ENCODE measurements at places on chromosomes 7 and 10.

DNA sequence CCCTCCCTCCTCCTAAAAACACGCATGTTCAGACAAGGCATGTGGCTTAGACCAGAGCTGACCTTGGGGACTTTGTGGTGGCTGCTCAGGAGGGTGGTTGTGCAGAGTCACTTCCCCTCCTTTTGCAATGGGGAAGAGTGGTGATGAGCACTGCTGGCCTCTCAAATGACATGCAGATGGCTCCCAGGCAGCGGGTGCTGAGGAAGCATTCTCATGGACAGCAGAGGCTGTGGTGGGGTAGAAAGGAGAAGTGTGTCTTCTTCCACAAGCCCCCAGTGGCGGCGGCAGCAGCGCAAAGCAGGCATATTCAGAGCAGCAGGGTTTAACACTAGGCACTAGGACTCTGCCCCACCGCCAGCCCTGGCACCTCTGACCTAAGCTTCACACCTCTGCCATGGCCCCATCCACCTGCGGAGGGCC, 105.9 kb upstream of the ANLN start:
- DNase-seq, result no peak

- no peak for DNase-seq
These were observed 62.6 kb upstream of the PLPP4 start for GRCh38 chr10:120394446-120394845.

GRCh38 chr10:57657164-57657765, 610.4 kb downstream of the IPMK start:
- DNase-seq, result peak; percentile 55

- DNase-seq, result no peak
These were observed 136.7 kb downstream of the NEBL start for GRCh38 chr10:20760460-20760859.

DNA sequence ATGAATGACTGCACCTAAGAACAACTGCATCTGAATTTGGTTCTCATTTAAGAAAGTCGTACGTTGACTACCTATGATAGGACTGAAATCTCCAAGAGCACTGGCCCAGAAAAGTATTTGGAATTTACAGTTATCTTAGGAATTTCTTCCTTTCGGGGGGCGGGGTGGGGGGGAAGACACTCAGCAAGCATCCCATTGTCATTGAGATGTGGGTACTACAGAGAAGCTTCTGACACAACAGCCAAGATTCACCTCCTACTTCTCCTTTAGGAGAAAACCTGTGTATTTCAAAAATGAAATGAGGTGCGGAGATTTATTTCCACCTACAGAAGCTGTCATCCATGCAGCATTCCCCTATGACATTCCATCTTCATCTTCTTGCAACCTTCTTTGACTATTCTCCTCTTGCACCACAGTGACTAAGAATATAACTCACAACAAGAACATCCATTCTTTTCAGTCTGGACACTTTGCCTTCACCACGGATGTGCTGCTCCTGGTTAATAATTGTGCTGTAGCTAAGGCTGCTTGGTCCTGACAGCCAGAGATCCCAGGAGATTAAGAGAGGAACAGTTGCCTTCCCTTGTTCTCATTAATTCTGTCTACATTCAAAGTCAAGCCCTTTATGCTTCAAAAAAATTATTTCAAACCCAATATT, 98.4 kb upstream of the FRMD4A start:
- DNase-seq, result no peak

DNA sequence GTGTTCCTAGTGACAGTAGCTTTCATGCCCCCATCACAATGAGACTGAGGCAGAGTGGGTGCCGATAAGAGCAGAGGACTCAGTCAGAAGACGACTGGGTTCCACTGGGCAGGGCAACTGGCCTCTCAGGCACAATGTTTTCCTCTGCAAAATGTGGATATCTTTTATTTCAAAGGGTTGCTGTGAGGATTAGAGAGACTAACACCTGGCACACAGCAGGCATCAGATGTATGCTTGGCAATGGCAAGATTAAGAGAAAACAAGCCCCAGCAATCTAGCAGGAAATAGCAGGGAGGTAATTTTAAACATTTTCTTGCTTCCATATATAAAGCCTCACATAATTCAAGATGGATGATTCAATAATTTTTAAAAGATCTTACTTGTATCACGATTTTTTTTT, 28.0 kb downstream of the SGMS1 start:
- no peak for DNase-seq

GRCh38 chr10:24206926-24207325, 2.0 kb upstream of the KIAA1217 start:
- no peak for DNase-seq

GRCh38 chr10:83073472-83073871, 1065.8 kb upstream of the GHITM start:
- DNase-seq, result no peak

DNA sequence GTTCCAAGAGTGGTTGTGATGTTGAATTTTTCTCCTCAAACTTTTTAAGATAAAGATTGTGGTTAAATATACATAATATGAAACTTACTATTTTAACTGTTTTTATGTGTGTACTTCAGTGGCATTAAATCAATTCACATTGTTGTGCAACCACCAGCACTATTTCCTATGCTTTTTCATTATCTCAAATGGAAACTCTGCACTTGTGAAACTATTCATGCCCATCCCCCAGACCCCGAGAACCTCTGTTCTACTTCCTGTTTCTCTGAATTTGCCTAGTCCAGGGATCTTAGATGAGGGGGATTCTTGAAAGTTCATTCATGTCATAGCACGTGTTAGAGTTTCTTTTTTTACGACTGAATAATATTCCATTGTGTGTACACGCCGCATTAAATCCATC, 67.0 kb downstream of the WDR37 start:
- no peak for DNase-seq

DNA sequence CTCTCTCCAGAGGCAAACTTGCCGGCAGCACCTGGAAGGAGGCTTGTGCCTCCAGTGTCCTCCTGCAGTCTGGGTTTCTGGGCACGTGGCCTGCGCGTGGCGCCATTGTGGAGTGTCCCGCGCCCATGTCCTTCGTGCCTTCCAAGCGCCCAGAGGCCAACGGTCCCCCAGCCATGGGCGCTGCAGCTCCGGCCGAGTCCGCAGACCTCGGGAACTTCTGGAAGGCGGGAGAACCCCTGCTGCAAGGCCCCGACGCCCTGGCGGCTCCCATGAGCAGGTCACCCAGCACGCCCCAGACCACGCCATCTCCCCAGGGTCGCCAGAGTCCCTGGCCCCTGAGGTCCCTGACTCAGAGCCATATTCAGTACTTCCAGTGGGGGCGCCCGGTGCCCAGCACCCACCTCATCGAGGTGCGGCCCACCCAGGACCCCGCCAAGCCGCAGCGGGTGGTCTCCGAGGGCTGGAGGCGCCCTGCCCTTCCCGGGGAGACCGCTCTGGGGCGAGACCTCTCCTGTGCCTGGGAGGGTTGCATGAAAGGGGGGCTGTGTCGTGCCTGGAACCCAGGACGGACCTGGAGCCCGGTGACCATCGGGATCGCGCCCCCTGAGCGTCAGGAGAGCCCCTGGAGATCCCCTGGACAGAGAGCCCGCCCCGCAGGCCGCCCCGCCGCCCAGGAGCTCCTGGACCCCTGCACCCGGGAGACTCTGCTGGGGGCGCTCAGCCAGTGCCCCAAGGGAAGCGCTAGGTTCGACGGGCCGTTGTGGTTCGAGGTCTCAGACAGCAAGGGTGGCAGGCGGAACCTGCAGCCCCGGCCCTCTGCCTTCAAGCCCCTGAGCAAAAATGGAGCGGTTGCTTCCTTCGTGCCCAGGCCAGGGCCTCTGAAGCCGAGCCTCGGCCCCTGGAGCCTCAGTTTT, at the start of gene POM121L12:
Gene POM121L12 (plus strand): TSS at position 135 of the 914 bp plus-strand sequence. CDS start 39 bp downstream, at position 174.
- no peak for DNase-seq

DNA sequence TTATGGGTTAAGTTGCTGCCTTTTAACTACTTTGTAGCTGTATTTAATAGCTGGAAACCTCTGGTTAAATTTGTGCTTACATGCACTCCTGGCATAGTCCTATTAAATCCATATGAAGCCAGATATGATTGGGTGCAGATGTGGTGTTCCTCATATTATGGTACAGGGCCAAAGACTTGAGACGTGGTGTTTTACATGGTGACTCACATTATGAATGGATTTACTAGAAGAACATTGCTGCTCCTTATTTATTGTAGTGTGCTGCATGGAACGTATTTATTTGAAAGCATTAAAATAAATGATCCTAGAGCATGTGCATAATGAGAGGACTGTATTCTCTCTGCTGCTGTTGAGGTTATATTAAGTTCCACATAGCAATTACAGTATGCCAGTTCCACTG, 224.1 kb downstream of the SLC25A13 start:
- no peak for DNase-seq

DNA sequence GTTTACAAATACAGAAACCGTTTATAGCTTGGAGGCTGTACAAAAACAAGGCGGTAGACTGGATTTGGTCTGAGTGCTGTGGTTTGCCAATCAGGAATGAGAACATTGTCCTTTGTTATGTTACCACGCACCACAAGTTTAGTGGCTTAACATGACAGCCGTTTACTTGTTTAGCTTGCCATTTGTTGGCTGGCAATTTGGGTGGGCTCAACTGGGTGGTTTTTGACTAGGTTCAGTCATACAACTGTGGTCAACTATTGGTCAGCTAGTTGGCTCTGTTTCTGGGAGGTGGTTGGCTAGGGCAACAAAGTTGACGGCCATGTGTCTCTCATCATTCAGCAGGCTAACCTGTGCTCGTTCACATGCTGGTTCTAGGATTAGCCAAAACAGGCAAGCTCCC, 60.1 kb upstream of the SP8 start:
- DNase-seq, result no peak

- DNase-seq, result no peak
These were observed 14.2 kb downstream of the DNAJC9 start for GRCh38 chr10:73232887-73233286.

- no peak for DNase-seq
These were observed 16.8 kb downstream of the RASGEF1A start for GRCh38 chr10:43249962-43250614.

- peak; percentile 50 for DNase-seq
These were observed at the start of gene HPS1 for GRCh38 chr10:98446661-98447221. TSS of gene HPS1 (minus strand) at chr10:98446935. CDS start at chr10:98443240, 3,695 bp downstream.

- DNase-seq, result no peak
These were observed 817.7 kb upstream of the IGFBP3 start for GRCh38 chr7:46738796-46739195.

- no peak for DNase-seq
These were observed 72.7 kb upstream of the TMEM106B start for GRCh38 chr7:12138421-12138820.

DNA sequence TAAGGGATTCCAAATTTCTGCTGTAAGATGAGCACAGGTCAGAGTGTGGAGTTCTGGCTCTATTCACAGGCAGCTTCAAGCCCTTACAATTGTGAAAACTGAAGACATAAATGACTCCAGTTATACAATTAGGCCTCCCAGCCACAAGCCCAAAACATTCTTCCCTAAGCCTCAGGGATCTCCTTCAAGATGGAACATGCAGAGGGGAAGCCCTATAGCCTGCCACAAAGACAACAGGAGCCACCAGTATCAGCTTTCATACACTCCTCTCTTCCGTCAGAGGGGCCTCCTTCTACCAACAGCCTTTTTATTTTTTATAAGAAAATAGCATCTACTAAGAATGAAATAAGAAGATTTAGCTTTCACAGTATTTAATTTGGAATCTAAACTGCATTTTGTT, 46.5 kb downstream of the DLD start:
- DNase-seq, result no peak

DNA sequence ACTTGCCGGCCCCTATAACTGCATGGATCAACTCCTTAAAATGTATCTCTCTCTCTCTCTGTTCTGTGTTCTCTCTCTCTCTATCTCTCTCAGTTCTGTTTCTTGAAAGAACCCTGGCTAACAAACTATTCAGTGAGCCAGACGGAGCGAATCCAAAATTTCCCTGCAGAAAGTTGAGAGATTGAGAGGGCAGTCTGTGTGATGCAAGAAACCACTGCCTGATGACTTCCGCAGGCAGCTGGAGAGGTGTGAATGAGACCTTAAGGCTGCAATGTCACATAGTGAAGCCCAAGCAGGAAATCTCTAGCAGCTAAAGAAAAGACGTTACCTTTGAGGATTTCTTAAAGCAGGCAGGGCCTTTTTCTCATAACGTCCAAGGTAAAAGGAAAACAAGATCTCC, 17.3 kb downstream of the FAM107B start:
- no peak for DNase-seq

DNA sequence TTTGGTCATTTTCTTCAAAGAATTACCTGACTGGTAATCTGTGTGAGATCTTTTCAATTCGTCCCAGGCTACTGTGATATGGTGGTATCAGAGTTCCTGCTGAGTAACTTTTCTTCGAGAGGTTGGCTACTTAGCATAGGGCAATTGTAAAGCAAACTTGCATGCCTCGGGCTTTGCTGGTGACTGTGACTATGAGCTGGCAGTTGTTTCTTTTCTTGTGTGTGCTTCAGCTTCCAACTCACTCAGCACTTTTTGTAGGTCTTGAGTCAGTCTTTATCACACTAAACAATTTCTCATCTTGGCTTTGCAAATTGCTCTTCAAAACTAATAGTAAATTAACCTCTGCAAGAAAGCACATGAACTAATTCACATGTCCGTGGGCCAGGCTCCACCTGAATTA, 44.3 kb downstream of the PRR15 start:
- DNase-seq, result no peak

GRCh38 chr10:17231788-17232187, 3.7 kb downstream of the VIM start:
- DNase-seq, result no peak

GRCh38 chr10:109886781-109887140, 36.5 kb downstream of the XPNPEP1 start:
- DNase-seq, result no peak

- DNase-seq, result no peak
These were observed 91.7 kb downstream of the PTPRE start for GRCh38 chr10:127998501-127999144.

DNA sequence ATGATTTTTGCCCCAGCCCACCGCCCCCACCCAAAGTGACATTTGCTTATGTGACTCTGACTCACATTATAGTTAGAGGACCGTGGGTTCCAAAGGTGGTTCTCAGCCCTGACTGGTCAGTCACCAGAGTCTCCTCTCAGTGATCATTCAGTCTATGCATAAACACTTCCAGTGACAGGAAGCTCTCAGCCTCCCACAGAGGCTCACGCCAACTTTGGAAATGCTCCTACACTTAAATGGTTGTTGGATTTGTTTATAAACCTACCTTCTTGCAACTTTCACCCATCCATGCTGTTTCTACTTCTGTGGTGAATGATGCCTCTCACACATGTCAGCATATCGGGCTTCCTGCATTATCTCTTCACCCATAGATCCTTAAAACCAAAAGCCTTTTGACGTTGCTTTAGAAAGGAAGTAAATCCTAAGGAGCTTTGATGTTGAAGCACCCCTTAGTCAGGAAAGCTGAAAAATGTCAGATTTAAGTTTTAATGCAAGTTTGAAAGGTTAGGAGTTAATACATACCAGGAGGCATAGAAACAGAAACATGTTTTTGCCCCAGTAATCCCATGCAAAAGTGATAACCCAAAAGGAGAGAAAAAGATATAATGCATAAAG, 46.5 kb upstream of the FGL2 start:
- no peak for DNase-seq

DNA sequence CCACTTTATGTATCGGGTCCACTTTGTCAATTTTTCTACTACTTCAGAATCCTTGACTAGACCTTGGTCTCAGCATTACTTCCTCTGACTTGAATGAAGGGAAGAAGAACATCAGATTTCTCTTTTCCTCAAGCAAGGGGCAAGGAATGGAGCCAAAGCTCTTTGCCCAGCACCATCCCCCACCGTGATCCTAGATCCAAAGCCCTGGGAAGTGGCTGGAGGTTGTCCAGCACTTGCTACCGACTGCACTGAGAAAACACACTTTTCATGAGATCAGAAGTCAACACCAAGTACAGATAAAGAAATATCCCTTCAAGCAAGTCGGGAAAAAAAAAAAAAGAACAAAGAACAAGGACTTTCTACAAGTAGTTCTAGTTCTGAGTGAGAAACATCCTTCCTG, 102.1 kb upstream of the DDC start:
- no peak for DNase-seq
